ENCODE measurements at places on chromosomes 13 and 19.

- DNase-seq, result no peak
Measured at GRCh38 chr19:55537741-55538111, 793 bp upstream of the SBK2 start.

DNA sequence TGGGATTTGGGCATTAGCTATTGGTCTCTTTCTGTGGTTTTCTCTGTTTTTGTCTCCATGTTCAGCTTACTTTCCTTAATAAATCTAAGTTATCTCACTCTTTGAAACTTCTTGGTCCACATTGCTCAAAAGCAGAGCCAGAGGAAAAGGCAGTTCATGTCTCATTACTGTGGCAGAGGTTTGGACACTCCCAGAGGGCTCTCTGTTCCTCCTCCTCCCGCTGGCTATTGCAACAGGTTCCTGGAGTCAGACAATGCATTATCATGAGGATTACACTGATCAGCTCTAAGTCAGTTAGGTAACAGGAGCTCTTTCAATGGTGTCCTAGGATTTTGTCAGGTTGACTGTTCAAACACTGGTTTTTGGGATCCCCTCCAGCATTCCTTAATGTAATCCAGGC lies 298.8 kb downstream of the NDFIP2 start:
- DNase-seq, result peak; percentile 21

DNA sequence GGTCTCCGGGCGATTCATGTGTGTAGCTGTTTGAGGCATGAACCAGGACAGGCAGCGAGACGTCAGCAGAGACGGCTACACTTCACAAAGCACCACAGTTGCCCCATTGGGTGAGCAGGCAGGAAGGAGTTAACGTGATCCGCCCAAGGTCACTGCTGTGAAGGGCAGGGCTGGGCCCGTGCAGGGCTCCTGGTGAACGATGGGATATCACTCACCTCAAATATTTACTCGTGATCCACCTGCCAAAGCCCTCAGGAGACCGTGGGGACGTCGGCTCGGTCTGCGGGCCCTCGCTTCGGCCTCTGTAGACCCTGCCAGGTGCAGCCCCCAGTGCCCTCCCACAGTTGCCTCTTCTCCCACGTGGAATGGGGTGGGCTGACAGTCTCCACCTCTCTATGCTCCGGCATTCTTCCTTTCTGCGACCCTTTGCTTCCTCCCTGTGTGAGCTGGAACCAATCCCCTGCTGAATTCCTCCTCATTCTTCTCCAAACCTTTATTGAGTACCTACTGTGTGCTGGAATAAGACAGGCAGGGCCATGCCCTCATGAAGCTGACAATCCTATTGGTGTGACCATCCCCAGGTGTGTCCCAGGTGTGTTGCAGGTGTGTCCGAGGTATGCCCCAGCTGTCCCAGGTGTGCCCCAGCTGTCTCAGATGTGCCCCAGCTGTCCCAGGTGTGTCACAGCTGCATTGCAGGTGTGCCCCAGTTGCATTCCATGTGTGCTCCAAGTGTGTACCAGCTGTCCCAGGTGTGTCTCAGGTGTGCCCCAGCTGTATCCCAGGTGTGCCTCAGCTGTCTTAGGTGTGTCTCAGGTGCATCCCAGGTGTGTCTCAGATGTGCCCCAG lies 2.0 kb upstream of the GRK1 start:
- no peak for DNase-seq

- DNase-seq, result peak; percentile 93
Measured at GRCh38 chr19:952680-953444, 27.0 kb downstream of the ARID3A start.

DNA sequence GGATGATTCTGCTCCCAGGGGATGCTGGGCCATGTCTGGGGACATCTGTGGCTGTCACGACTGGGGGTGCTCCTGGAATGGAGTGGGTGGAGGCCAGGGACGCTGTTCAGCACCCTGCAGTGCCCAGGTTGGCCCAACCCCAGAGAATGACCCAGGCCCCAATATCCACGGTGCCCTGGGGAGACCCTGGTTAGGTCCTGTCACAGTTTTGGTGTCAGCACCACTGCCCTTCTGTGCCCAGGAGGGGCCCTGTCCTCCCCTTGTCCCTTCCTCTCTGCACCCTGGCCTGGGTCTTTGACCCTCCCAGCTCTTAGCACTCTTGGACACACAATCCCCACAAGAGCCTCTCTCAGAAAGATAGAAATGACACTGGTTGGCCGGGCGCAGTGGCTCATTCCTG lies 85.3 kb downstream of the GADD45B start:
- DNase-seq, result no peak

- DNase-seq, result no peak
Measured at GRCh38 chr13:99935772-99936171, 35.8 kb downstream of the ZIC5 start.

DNA sequence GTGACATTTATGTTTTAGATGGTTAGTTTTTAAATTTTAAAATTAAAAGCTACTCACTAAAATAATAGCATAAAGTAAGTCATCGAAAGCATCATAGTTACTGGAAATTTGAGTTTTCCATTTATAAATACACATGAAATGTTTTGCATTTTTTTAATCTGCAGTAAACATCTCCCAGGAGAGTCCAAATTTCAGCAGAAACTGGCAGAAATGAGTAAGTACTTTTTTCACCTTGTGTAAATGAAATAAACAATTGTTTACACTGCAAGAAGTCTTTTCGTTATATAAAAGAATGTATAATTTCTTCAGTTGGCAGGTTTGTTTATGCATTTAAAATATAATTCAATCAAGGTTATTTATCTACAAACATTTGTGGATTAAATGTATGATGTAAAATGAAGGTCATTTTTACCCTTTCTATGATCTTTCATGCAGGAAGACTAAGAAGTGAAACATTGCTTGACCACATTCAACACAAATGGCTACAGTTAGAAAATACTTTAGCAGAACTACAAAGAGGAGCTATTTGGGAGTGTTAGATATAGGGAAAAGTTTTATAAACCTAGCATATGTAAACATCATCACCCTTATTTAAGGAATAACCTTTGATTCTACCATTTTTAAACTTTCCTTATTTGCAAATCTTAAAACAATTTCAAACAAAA lies 55.6 kb downstream of the RCBTB2 start:
- DNase-seq, result no peak

GRCh38 chr13:26785838-26786630 lies 25.4 kb upstream of the GPR12 start:
- DNase-seq, result no peak

DNA sequence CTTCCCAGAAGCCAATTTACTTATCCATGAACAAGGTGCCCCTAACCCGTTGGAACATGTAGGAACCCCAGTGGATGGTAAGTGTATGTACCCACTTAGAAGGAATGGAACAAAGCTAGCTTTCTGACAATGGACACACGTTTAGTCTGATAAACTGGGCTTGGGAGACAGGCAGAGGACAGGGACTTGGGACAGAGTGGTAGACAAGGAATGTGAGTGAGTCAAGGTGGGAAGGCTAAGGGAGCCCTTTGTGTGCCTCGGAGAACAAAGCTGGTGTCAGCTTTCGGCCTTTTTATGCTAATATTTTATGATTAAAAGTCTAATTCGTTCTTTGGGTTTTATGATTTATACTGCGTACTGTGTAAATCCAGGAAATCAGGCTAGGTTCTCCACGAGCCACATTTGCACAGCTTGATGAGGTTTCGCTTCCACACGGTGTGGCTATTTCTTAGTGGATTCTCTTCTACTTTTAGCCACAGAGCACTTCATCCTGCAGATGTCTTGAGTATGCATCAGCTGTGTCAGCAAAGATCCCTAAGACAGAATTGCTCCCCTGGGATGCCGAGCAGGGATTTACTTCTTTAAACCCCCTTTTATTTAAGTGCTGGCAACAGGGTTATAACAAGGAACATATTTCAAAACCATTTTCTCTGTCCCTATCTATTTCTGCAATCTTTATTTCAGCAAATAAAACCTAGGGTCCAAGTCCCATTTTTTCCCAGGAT lies 258.5 kb downstream of the DLEU7 start:
- no peak for DNase-seq

DNA sequence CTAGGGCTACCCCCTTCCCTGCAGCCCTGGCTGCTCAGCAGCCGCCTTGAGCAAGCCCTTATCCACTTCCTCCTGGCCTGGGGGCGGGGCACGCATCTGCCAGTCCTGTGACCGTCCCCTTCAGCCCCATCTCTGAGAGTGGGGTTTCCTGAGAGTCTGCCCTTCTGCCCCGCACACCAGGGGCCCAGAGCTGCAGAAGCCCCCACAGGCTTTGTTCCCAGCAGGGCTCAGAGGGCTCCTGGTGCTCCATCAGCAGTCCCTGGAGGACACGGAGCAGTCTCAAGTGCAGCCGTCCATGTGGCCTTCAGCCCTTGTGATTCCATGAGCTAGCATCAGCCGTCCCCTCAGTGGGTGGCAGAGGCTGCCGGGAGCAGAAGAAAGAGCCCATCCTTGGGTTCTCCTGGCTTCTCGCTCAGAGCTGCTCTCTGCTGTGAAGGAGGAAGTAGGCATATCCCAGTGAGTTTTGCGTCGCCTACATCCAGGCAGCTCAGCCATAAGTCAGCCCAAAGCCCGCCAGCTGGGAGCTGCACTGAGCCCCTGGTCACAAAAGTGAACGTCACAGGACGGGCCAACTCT lies 16.3 kb downstream of the MYO9B start:
- no peak for DNase-seq

- peak; percentile 95 for DNase-seq
Measured at GRCh38 chr19:49442771-49443365, 1.5 kb upstream of the SLC17A7 start.

DNA sequence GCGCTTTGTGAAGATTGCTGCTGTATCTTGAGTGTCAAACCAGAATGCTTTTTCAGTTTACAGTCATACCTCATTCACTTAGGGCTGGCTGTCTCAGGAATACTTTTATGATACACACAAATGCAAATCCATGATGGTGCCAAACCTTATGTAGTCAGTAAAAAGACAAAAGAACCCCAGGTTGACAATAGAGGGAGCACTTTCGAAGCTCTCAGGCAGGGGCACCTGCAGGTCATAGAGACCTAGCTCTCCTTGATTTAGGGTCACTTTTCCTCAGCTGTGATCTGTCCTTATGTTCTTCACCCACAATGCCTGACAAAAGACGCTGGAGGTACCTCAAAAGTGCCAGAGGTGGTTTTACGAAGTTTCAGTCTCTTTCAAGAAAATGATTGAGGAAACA lies 172.2 kb downstream of the DNAJC15 start:
- DNase-seq, result no peak

GRCh38 chr19:33240181-33240771 lies 14.6 kb upstream of the SLC7A10 start:
- DNase-seq, result no peak

DNA sequence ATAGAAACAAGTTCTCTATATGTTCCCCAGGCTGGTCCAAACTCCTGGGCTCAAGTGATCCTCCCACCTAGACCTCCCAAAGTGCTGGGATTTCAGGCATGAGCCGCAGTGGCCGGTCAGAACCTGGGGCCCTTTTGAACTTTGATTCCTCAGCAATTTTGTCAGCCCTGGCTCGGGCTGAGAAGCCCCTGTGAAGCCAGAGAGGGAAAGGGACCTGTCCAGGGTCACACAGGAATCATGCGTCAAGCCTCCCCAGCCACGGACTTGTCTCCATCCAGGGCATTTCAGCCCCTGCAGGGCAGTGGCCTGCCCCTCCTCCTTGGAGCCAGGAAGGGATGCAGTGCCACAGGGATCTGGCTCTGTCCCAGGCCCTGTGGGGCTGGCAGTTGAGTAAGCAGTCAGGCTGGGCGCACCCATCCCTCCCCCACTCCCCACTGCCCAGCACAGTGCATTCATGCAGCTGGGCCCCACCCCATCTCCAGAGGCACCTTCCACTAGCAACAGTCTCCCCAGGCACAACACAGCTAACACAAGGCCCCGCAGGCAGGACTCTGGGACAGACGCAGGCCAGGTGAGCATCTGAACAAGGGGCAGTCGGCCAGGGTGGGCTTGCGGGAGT lies at the start of gene CAPS:
CAPS (plus strand) TSS at position 516 of the 619 bp plus-strand sequence. CDS start 153 bp downstream, outside the sequence.
- DNase-seq, result no peak

DNA sequence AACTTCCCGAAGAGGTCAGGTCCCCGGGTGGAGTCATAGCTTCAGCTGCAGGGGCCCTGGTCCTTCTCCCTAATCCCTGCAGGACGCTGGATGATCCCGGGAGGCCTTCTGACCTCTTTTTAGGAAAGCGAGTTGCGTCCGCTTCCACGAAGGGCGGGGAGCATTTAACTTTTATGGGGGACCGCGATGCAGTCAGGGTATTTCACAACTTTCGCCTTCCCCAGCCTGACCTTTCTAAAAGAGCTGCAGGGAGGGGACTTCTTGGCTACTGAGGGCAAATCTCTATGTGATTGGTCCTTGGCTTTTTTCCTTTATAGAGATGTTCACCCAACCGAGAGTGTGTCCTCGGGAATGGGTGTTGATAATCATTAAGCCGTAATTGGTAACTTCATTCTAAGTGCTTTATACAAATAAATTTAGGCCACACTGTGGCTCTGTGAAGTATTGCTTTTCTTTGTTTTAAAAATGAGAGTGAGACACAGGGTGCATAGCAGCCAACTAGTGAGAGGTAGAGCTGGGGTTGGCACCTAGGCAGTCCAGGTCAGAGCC lies 778 bp downstream of the ZNF230 start:
- DNase-seq, result no peak

DNA sequence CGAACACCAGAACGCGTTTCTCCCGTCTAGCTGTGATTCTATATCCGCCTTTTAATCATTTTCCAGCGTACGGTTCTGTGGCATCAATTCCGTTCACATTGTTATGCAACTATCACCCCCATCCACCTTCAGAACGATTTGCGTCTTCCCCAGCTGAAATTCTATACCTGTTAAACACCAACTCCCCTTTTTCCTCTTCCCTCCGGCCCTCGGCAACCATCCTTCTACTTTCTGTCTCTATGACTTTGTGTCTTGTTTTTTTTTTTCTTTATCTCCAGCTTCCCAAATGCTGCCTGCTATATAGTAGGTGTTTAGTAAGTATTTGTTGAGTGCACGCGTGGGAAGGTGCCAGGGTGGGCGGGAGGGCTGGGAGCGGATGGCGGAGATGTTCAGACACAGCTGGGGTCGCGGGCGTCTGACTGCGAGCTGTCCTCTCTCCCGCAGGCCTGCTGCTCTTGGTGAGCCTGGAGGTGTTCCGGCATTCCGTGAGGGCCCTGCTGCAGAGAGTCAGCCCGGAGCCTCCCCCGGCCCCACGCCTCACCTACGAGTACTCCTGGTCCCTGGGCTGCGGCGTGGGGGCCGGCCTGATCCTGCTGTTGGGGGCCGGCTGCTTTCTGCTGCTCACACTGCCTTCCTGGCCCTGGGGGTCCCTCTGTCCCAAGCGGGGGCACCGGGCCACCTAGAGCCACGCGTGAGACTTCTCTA lies 20.2 kb downstream of the CACNG6 start:
- no peak for DNase-seq

DNA sequence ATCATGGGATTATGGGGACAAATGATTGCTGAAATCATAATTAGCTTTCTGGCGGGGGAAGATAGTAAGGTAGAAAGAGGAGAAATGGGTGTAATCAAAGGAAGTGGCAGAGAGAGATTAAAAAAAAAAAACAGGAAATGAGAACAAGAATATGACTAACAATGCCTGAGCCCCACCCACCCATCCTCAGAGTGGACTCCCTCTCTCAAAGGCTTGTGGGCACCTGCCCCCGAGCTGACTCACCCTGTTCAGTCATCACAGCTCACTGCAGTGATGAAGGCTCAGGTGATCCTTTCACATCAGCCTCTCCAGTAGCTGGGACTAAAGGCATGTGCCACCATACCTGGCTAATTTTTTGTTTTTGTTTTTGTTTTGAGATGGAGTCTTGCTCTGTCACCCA lies 26.4 kb upstream of the TPT1 start:
- DNase-seq, result no peak

GRCh38 chr19:21321134-21321533 lies 8.1 kb downstream of the ZNF708 start:
- no peak for DNase-seq

GRCh38 chr13:77698201-77699058 lies 943 bp downstream of the SLAIN1 start:
- DNase-seq, result peak; percentile 26
